Muscle of back (tissue), 13 donors: ENCODE measurements at places on chromosomes 11 and 22.

DNA sequence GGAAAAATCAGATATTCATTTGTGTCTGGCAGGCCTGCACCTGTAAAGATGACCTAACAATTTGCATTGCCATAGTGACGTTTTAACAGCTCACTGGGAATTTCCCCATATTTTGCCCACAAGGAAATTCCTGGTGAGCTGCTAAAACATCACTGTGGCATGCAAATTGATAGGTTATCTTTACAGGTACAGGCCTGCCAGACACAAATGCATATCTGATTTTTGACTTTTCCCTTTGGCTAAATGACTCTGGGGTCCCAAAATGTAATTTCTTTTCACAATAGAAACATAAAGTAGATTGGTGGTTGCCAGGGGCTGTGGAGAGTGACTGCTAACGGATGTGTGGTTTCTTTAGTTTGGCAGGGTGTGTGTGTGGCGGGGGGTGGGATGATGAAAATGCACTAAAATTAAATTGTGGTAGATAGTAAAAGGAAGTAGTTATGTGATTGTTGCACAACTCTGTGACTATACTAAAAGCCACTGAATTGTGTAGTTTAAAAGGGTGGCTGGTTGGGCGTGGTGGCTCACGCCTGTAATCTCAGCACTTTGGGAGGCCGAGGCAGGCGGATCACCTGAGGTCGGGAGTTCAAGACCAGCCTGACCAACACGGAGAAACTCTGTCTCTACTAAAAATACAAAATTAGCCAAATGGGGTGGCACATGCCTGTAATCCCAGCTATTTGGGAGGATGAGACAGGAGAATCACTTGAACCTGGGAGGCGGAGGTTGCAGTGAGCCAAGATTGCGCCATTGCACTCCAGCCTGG lies 18.5 kb upstream of the FEZ1 start:
- DNase-seq, result no peak

GRCh38 chr11:10462746-10463300 lies 7.8 kb downstream of the AMPD3 start:
- DNase-seq, result no peak

GRCh38 chr11:1693327-1694063 lies 3.5 kb upstream of the KRTAP5-6 start:
- DNase-seq, result no peak

GRCh38 chr22:20138868-20139267 lies 7.3 kb downstream of the ZDHHC8 start:
- DNase-seq, result no peak

GRCh38 chr11:110757962-110758755 lies 45.9 kb upstream of the ARHGAP20 start:
- DNase-seq, result no peak

DNA sequence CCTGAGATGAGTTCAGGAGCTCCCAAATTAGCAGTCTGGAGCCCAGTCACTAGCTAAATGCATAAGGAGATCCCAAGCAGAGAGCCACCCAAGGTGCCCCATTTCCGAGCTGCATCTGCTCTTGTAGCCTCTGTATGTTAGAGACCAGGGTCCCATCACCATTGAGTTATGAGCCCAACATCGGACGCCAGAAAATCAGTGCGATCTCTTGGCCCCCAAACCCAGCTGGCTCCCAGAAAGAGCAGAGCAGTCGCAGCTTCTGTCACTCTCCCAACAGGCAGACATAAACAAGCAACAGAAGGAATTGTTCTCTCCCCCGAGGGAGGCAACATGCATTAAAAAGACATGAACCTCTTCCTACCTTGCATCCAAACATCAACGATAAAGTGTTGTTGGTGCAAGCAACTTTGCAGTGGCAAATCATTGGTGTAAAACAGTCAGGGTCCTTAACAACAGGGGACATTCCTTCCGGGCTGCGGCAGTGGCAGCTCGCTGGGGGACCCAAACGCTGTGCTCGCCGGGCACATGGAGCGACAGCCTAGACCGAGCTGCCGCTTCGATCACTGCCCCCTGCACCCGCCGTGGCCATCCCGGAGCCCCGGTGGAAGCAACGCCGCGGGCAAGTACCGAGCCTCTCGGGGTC lies 907.1 kb downstream of the DLG2 start:
- DNase-seq, result peak; percentile 27

DNA sequence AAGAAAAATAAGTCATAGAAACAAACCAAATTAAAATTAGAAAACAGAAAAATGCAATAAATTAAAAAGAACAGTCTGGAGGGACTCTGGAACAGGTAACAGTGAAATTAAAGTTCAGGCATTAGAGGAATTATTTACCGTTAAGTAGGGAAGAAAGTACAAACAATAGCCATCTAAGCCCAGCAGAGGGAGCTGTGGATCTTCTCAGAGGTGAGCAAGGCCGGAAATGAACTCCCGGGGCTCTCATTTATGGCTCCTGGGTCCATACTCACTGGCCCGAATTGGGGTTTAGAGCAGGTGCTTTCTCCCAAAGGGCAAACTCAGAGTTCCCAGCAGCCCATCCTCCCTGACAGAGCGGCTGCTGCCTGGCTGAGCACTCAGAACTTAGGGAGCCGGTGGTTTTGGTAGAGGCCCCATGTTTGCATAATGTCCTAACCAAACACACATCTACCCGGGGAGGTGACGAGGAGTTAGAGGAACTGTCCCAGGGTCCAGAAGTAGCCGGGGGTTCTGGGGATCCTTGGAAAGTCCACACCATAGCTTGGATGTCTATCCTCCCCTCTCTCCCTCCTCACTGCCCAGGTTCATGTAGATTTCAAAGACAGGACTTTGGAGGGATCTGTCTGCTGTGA lies 87.8 kb upstream of the VPREB1 start:
- peak; percentile 41 for DNase-seq

GRCh38 chr22:26409719-26410335 lies 19.2 kb upstream of the ASPHD2 start:
- DNase-seq, result peak; percentile 66

- DNase-seq, result no peak
Measured at GRCh38 chr22:46773076-46773475, 10.6 kb downstream of the TBC1D22A start.

DNA sequence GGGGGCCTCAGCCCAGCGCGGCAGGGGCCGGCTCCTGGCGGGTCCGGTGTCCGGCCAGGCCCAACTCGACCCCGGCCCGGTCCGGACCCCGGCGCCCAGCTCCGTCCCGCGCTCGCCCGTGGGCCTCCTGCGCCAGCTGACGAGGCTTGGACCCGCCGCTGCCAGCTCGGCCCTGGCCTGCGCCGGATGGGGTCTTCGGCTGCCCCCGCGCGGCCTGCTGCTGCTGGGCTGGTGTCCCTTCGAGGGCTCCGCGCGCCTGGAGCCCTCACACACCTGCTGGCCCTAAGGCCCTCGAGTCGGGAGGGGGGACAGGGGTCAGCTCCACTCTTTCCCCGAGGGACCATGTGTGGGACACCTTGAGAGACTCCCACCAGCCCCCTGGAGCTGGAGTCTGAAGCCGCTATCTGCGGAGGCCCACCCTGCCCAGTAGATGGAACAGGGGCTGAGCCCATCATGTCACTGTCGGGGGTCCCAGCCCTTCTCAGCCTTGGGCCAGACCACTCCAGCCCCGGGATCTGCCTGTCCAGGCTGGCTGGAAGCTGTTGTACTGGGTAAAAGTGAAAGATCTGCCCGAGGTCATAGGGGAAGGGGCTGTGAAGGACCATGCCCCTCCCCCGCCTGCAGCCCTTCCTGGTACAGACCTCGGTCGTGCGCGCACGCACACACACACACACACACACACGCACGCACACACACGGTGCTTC lies 768 bp upstream of the CDKN1C start:
- DNase-seq, result no peak

GRCh38 chr11:124402326-124402922 lies 3.6 kb upstream of the OR8B3 start:
- peak; percentile 66 for DNase-seq

- no peak for DNase-seq
Measured at GRCh38 chr22:26893173-26894110, 236.1 kb downstream of the MIAT start.

DNA sequence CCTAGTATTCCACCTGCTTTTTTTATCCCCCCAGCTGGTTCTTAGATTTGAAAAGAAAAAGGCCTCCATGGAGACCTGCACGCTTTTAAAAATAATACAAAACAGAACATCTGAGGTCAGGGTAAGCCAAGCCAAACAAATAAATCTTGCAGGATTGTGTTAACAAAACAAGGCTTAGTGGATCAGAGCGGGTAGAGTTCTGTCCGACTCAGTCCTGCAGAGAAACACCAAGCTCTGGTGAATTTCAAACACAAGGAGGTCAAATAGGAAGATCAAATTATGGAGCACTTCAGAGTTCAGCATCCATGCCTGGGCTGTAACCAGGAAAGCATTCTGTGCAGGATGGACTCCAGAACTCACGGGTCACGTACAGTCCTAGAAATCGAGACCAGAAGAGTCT lies 86.9 kb downstream of the SYN3 start:
- peak; percentile 51 for DNase-seq

- no peak for DNase-seq
Measured at GRCh38 chr11:97702951-97703350, 1313.1 kb downstream of the JRKL start.

DNA sequence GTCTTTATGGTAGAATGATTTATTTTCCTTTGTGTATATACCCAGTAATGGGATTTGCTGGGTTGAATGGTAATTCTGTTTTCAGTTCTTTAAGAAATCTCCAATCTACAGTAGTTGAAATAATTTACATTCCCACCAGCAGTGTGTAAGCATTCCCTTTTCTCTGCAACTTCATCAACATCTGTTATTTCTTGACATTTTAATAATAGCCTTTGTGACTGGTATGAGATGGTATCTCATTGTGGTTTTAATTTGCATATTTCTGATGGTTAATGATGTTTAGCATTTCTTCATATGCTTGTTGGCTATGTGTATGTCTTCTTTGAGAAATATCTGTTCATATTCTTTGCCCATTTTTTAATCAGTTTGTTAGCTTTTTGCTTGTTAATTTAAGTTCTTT lies 901.2 kb downstream of the METTL15 start:
- no peak for DNase-seq

DNA sequence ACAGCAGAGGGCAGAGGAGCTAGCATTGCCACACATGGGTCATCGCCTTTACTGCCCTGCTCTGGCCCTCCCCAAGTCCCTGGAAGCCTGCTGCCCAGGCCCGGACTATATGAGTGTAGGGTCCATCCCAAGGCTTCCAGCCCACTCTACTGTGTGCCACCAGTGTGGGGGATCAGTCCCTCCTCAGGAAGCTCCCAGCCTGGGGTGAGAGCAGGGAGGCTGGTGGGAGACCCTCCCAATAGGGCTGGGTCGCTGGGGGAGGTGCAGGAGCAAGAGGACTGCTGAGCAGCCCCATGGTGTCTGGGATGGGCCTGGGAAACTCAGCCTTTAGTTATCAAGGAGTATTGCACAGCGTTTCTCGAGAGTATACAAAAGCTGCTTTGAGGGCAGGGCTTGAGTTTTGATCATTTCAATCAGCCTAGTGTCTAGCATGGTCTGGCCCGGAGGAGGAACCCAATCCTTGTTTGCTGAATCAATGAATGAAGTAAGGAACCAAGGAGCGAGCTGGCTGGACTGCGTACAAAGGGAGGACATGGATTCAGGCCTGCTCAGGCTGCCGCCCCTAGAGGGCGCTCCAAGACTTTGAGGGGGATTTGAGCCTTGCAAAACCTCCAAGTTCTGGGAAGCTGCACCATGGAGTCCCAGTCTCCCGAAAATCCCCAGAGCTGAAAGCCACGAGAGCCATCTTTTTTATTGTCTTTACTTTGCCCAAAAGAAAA lies 89.0 kb upstream of the PARVA start:
- DNase-seq, result peak; percentile 83

DNA sequence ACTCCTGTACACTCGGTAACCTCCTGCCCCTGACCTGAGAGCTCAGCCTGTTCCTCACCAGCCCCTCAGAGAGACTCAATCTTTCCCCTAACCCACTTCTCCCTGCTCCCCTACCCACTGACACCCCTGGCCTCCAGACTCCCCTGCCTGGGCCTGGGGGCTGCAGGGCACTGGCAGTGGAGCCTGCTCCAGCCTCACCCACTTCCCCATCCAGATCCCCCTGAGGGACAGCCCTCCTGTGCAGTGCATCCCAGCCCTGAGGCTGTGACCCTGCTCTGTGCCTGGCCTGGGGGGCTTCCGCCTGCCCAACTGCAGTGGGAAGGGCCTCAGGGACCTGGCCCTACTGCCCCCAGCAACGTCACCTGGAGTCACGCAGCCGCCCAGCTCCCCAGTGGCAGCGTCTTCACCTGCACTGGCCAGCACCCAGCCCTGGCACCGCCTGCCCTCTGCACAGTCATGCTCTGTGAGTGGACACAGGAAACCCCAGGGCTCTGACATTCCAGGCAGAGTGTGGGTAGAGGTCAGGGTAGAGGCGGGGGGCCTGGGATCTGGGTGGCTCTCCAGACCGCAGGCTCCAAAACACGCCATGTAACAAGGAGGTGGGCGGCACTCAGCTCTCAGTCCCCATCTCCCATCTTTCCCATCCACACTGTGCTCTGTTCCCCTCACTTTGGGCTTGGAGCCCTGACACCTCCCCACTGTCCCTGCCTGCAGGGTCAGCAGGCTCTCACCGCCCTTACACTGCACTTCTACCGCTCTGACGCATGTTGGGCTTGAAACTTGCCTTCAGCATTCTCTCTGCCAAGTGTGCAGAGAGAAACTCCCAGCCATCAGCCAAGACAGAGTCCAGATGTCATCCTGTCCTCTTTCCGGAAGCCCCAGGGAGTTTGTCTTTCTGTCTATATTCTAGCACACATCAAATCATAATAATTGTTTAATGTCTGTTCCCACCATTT lies 5.1 kb downstream of the VSIG10L2 start:
- peak; percentile 92 for DNase-seq

DNA sequence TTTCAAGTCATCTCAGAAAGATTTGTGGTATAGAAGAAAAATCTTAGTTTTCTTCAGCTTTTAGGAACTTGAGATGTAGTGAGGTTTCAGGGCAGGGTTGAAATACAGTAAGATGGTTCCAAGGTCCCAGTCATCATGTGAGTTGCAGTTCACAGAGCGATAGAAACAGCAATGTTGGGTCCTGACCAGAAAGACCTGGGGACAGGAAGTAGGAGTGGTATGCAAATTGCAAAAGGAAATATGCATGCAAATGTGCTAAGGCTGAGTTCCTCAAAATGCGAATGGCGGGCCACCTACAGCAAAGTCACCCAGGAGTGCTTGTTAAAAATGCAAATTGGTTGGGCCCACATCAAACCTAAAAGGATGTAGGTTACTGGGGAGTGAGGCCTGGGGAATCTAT lies 1032.7 kb upstream of the TENM4 start:
- no peak for DNase-seq

GRCh38 chr22:31561238-31561887 lies 65.0 kb downstream of the SFI1 start:
- DNase-seq, result peak; percentile 81

DNA sequence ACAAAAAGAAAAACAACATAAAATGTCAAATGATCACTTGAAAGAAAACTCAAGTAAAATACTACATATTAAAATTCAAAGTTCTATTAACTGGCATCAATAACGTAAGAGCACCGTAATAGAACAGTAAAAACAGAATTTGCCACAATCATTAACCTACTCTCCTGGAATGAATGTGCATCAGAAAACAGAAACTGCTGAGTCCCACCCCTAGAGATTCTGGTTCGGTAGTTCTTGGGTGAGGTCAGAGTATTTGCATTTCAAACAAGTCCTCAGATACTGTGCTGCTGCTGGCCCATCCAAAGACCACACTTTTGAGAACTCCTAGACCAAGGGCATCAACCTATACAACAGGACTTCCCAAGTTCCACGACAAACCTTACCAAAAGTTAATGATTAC lies 23.5 kb downstream of the PITPNB start:
- DNase-seq, result no peak
